ENCODE measurements at places on chromosomes 12 and 14. TPM values are rescaled to one million over a fixed set of nuclear protein-coding genes. Genes with fewer than 3 reads are reported as not detected.
A peak's percentile ranks its signal among the peaks of the same experiment; 100 is the strongest.

- no peak for DNase-seq
Observed at GRCh38 chr12:12474931-12475795, 87.5 kb downstream of the DUSP16 start.

DNA sequence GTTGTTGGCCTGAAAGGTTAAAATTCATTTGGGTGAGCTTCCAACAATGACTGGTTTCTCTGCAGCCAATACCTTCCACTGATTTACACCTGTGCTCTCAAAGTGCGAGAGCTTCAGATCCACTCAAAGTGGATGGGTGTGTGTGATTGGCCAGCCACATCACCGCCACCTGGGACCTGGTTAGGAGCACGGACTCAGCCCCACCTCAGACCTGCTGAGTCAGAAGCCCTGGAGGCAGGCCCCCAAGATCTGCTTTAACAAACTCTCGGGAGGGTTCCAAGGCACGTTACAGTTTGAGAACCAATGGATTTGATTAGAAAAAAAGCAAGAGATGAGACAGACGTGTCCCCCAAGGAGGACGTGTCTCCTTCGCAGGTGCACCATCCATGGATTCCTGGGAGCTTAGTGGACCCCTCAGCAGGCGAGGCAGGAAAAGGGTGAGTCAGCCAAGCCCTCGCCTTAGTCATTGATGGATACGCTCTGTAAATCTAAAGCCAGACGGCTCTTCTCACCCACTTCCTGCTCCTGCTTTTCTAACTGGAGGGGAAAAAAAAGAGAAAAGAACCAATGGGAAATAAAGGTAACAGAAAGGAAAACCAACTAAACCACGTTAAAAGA is 24.5 kb downstream of the FZD10 start:
- DNase-seq, result no peak

GRCh38 chr12:54304187-54304810 is 3.5 kb upstream of the NFE2 start:
- DNase-seq, result peak; percentile 90

- no peak for DNase-seq
Observed at GRCh38 chr14:69358966-69359365, 39.1 kb downstream of the ERH start.

DNA sequence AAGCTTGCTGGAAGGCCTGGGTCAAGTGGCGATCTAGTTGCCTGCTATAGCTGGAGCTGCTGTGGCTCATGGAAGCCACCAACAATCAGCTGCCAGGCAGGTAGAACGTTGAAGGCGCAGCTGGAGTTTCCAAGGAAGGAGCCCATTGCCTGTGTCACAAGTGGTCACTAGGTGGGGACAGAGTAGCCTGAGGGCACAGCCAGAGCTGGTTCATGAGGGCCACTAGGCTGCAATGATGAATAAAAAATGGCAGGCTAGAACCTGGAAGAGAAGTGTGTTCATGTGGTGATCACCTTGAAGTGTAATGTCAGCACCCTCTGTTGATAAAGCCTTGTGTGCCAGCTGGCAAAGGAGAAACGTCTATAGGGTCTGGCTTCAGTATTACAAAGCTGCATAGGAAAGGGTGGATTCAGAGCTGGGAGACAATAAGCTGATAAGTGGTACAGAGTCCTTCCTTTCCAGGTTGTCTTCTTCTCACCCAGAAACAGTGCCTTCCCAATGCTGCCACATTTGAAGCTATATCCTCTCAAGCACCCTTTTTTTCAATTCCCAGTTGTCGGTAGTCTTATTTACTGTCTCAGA is 165.8 kb downstream of the EMP1 start:
- peak; percentile 63 for DNase-seq

- DNase-seq, result no peak
Observed at GRCh38 chr12:71782017-71782416, 27.4 kb downstream of the RAB21 start.

NUAK1 gene
- 42.1 TPM for total RNA-seq

CLEC1B gene
- total RNA-seq, result not detected

DNA sequence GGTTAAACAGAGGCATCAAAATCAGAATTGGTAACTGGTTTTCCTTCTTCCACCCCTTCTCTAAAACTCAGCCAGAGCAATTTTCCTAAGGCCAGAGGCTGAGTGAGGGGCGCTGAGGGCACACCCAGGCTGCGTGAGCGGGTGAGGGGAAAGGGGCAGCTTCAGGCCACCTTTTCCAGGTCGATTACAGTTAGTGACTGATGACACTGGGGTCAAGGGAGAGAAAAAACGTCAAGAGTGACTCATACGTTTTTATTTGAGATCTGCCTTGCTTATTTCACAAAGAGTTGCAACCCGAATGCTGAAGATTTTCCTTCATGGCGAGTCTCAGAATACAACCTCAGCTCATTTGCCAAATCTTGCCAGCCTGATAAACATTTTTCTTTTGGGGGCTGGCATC is 46.7 kb upstream of the EVL start:
- DNase-seq, result no peak

KLHL33 gene
- total RNA-seq, result 0.62 TPM

- DNase-seq, result no peak
Observed at GRCh38 chr14:34331728-34332623, 130.1 kb downstream of the SPTSSA start.

GRCh38 chr12:109932878-109933503 is 32.9 kb downstream of the TCHP start:
- peak; percentile 85 for DNase-seq

GPR132 gene
- total RNA-seq, result 0.89 TPM

- DNase-seq, result no peak
Observed at GRCh38 chr12:15045451-15045850, 72.6 kb downstream of the PDE6H start.

CLEC4E gene
- 1.4 TPM for total RNA-seq

DNA sequence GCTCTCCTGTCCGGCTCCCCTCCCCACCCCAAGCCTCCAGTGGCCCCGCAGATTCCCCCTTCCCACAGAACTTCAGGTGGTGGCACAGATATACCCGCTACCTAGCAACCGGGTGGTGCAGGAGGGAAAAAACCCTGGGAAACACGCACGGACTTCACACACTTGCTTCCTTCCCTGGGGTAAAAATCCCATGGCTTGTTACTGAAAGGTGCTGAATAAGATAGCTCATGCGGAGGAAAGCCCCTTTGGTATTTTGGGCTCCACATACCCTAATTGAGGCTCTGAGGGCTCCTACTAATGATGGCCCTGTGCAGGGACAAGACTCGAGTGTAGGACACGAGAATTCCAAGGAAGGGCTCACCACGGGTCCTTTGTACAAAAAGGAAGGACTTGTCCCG is 869 bp upstream of the RIMBP2 start:
- no peak for DNase-seq

GRCh38 chr12:1603269-1603993 is 9.1 kb upstream of the FBXL14 start:
- DNase-seq, result no peak

DNA sequence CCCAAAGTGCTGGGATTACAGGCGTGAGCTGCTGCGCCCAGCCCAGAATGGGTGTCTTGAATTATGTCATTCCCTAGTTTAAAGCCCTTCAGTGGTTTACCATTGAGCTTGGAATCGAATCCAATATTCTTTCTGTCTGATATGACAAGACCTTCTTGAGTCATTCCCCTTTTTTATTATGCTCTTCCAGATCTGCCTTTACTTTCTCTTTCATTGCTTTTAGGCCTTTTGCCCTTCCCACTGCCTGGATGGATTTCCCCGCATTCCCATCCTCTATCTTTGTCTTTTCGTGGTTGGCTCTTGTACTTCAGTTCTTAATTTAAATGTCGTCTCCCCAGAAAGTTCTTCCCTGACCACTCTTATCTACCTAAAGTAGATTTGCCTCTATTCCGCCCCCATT is 1.6 kb downstream of the TRAFD1 start:
- DNase-seq, result no peak

ENDOU gene
- total RNA-seq, result not detected

DNA sequence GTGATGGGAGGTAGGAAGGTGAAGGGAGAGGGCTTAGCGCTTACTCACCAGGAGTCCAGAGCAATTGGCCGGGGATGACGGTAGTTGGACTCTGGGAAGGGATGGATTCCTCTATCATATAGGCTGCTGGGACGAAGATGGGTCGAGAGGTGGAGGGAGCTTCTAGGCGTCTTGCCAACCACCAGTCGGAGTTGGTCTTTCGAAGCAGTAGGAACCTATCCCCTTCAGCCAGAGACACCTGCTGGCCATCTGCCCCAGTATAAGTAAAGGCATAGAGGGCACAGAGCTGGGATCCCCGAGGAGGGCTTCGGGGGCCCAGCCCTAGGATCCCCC is 657 bp downstream of the ARHGAP9 start:
- DNase-seq, result no peak

ADAMTS20 gene
- not detected for total RNA-seq

DNA sequence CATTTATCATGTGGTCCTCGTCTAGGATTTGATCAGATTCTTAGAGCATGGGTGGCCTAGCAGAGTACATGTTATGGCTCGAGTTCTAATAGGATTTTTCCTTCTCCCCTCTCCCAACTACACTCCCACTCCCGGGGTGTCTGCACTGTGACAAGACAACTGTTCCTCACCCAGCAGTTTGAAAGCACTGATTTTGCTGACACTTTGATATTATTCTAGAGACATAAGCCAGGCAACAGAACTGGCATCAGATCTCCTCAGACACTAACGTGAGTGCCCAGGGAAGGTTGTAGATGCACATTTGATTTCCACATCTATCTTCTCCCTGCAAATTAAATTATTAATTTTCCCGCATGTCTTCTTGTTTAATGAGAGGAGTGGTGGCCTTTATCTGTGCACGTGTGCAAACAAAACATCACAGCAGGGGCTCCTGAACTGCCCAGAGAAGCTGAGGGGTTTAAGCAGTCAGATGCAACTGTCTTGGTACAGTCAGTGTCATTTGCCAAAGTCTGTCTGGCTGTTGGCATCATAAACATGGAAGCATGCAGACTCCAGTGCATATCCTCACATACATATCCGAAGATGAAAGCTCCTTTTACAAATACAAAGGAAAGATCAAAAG is 491.8 kb downstream of the NPAS3 start:
- DNase-seq, result no peak

RTN1 gene
- total RNA-seq, result 1.6 TPM

CELA1 gene
- not detected for total RNA-seq

DNA sequence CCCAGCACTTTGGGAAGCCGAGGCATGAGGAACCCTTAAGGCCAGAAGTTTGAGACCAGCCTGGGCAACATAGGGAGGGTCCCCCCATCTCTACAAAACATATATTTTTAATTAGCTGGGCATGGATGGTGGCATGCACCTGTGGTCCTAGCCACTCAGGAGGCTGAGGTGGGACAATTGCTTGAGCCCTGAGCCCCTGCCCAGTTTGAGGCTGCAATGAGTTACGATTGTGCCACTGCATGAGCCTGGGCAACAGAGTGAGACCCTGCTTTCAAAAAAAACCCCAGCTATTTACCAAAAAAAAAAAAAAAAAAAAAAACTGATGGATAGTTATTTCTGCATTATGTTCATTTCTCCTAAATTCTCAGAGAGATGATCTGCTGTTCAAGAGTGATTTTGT is 230.0 kb downstream of the SOX5 start:
- DNase-seq, result no peak

MAP3K9 gene
- 1.7 TPM for total RNA-seq

PIANP gene
- 0.27 TPM for total RNA-seq

- no peak for DNase-seq
Observed at GRCh38 chr14:61537563-61538463, 157.5 kb upstream of the HIF1A start.

HSPB8 gene
- total RNA-seq, result 572 TPM

GRCh38 chr12:63841011-63841410 is 3.5 kb upstream of the SRGAP1 start:
- DNase-seq, result no peak

GRCh38 chr12:6459004-6459337 is 7.1 kb downstream of the TAPBPL start:
- DNase-seq, result no peak

GRCh38 chr14:103867523-103867953 is 20.2 kb upstream of the PPP1R13B start:
- peak; percentile 82 for DNase-seq

TMPO gene
- 15.6 TPM for total RNA-seq

ASCL4 gene
- not detected for total RNA-seq

- no peak for DNase-seq
Observed at GRCh38 chr14:34354556-34354955, 107.5 kb downstream of the SPTSSA start.

DNA sequence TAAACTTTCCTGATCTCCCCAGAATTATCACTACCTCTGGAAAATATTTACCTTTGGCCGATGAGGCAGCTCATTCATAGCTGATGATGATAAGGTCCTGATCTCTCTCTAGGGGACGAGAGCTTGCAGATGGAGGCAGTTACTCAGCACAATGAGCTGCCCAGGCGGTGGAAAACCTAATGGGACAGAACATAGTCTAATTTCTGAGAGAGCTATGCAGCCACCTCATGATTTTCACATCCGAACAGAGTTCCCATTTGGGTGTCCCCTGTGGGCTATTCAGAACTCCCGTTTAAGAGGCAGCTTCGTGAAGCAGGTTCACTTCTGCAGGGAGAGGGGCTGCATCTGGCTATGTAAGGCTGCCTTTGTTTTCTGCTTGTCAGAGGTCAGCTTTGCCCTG is 724.6 kb upstream of the TMEM132C start:
- DNase-seq, result no peak

AICDA gene
- 0.08 TPM for total RNA-seq

GRCh38 chr14:99413911-99414310 is 66.7 kb downstream of the SETD3 start:
- DNase-seq, result no peak

GRCh38 chr14:80946187-80946586 is 4.6 kb upstream of the CEP128 start:
- DNase-seq, result no peak

DNA sequence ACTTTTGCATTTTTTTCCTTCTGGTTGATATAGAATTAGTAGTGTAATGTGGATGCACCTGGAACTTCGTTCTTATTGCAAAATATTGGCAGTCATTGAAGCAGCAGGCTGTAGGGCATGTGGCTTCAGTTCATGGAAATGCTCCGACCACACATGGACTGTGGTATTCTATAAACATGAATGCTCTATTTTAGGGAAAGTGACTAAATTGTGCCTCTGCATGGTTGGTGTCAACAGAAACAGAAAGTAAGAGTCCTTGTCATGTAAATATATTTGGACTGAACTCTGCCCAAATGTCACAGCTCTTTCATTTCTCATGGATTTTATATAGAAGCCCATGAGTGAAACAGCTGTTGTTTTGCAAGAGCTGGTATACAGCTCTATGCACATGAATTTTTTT is 917.0 kb downstream of the LRFN5 start:
- no peak for DNase-seq

AMN gene
- total RNA-seq, result 0.14 TPM

- DNase-seq, result no peak
Observed at GRCh38 chr14:87992346-87992717, 650 bp downstream of the GALC start.

DNA sequence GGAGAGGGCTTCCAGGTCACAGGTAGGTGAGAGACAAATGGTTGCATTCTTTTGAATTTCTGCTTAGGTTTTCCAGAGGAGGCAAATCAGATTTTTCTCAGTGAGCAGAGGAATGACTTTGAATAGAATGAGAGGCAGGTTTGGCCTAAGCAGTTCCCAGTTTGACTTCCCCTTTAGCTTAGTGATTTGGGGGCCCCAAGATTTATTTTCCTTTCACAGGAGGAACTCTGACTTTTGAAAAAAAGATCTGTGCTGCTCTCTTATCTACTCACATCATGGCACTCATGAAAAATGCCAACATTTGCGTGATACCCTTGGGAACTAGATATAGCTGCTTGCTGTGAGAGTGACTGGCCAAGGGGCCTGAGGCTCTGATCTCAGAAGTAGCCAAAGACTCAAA is 58.0 kb upstream of the EVL start:
- no peak for DNase-seq

DIO3 gene
- total RNA-seq, result 0.24 TPM

GRCh38 chr14:52417139-52417538 is 103.0 kb downstream of the PTGER2 start:
- DNase-seq, result no peak
